Activated CD4-positive, alpha-beta memory T cell treated with anti-CD3 and anti-CD28 coated beads, Interleukin-2, amount 10 ng/mL, durations not matched to agents 7 days and 5 days (primary cell): ENCODE measurements at places on chromosomes 13 and 19. TPM values are rescaled to one million over a fixed set of nuclear protein-coding genes. Genes with fewer than 3 reads are reported as not detected.

- H3K4me3 ChIP-seq, result peak overlapping the region; percentile 67
- peaks cover 4% of the 10 kb centered on the region for H3K36me3 ChIP-seq
- H3K27me3 ChIP-seq, result no peaks in the 10 kb centered on the region
- no peak for DNase-seq
Measured at GRCh38 chr19:7522923-7523667, 671 bp downstream of the MCOLN1 start.

DNA sequence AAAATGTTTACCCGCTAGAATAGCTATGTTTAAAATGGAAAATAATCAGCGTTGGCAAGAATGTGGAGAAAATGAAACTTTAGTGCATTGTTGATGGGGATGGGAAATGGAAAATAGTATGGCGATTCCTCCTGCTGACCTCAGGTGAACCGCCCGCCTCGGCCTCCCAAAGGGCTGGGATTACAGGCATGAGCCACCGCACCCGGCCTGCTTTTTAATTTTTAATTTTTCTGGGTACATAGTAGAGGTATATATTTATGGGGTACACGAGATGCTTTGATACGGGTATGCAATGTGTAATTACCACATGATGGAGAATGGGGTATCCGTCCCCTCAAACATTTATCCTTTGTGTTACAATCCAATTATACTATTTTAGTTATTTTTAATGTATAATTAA lies 7.3 kb upstream of the NLRP8 start:
- no peak overlapping the region for H3K27ac ChIP-seq
- no peaks in the 10 kb centered on the region for H3K36me3 ChIP-seq
- H3K4me1 ChIP-seq, result no peaks in the 10 kb centered on the region
- H3K27me3 ChIP-seq, result no peaks in the 10 kb centered on the region
- H3K4me3 ChIP-seq, result no peak overlapping the region

- no peaks in the 10 kb centered on the region for H3K27me3 ChIP-seq
- H3K4me3 ChIP-seq, result no peak overlapping the region
- H3K27ac ChIP-seq, result no peak overlapping the region
- peaks cover 22% of the 10 kb centered on the region for H3K36me3 ChIP-seq
- DNase-seq, result no peak
- H3K4me1 ChIP-seq, result peaks cover 14% of the 10 kb centered on the region
Measured at GRCh38 chr19:18057557-18057956, 29.2 kb downstream of the IL12RB1 start.

GRCh38 chr19:5891572-5891937 lies 12.0 kb downstream of the NDUFA11 start:
- H3K4me3 ChIP-seq, result no peak overlapping the region
- no peaks in the 10 kb centered on the region for H3K27me3 ChIP-seq
- DNase-seq, result no peak
- peaks cover 2% of the 10 kb centered on the region for H3K36me3 ChIP-seq
- no peaks in the 10 kb centered on the region for H3K4me1 ChIP-seq

GRCh38 chr13:109123971-109124370 lies 494.6 kb downstream of the MYO16 start:
- no peak overlapping the region for H3K27ac ChIP-seq
- no peaks in the 10 kb centered on the region for H3K4me1 ChIP-seq
- no peaks in the 10 kb centered on the region for H3K36me3 ChIP-seq
- no peak for DNase-seq
- no peak overlapping the region for H3K4me3 ChIP-seq
- H3K27me3 ChIP-seq, result no peaks in the 10 kb centered on the region

- H3K27me3 ChIP-seq, result no peaks in the 10 kb centered on the region
- no peaks in the 10 kb centered on the region for H3K36me3 ChIP-seq
- H3K4me3 ChIP-seq, result no peak overlapping the region
- H3K4me1 ChIP-seq, result no peaks in the 10 kb centered on the region
Measured at GRCh38 chr13:47213047-47213446, 316.2 kb upstream of the HTR2A start.

- no peak overlapping the region for H3K27ac ChIP-seq
- H3K4me1 ChIP-seq, result peaks cover 20% of the 10 kb centered on the region
- no peak for DNase-seq
- H3K27me3 ChIP-seq, result peaks cover 28% of the 10 kb centered on the region
Measured at GRCh38 chr19:3367628-3368440, 1.5 kb downstream of the NFIC start.

DNA sequence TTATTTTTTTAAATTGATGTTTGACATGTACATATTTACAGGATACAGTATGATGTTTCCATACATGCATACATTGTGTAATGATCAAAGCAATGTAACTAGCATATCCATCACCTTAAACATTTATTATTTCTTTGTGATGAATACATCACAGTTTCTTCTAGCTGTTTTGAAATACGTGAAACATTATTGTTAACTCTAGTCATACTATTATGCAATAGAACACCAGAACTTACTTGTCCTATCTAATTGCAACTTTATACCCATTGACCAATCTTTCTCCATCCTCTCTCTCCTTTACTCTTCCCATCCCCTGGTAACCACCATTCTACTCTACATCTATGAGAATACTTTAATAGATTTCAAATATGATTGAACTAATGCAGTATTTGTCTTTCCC lies 1942.7 kb downstream of the PCDH9 start:
- no peak overlapping the region for H3K4me3 ChIP-seq
- H3K36me3 ChIP-seq, result no peaks in the 10 kb centered on the region
- H3K4me1 ChIP-seq, result no peaks in the 10 kb centered on the region
- H3K27ac ChIP-seq, result no peak overlapping the region
- DNase-seq, result no peak
- no peaks in the 10 kb centered on the region for H3K27me3 ChIP-seq

ZNF296 gene
- total RNA-seq, result 5.9 TPM

PINLYP gene
- 3.7 TPM for total RNA-seq

ELSPBP1 gene
- total RNA-seq, result not detected

SOX1 gene
- total RNA-seq, result not detected

LGI4 gene
- total RNA-seq, result 0.68 TPM

ADGRE2 gene
- 0.73 TPM for total RNA-seq

SEMA6B gene
- total RNA-seq, result not detected

CGB3 gene
- not detected for total RNA-seq
